ENCODE measurements at places on chromosomes 6 and 20. TPM values are rescaled to one million over a fixed set of nuclear protein-coding genes. Genes with fewer than 3 reads are reported as not detected.

Gene IRAK1BP1
- 2.2 TPM for total RNA-seq

Gene CRISP1
- not detected for total RNA-seq

Gene PPIL6
- 6.0 TPM for total RNA-seq

Gene VSX1
- total RNA-seq, result not detected

Gene RAD21L1
- not detected for total RNA-seq

Gene SYCP2
- 0.43 TPM for total RNA-seq

Gene FNDC1
- total RNA-seq, result not detected
